ENCODE measurements at places on chromosomes 2 and 18. TPM values are rescaled to one million over a fixed set of nuclear protein-coding genes. Genes with fewer than 3 reads are reported as not detected.

DNA sequence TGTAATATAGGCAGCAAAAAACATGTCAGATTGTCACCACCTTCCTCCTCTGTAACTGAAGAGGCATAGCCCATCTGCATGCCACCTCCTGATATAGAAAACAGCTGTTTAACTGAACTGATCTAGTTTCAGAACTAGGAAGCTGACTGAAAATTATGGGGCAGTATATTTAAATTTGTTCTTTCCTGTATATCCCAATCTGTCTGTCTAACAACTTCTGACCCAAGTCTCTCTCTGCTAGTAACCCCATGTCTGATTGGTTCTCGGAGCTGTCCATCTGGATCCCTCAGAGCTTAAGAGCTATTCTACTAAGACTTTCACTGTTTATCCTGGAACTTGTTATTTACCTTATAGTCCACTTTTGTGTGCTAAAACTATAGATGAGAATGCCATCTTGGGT, 68.2 kb upstream of the SLC35G4 start:
- DNase-seq = peak; percentile 29

GRCh38 chr2:229622495-229623355, 91.6 kb downstream of the DNER start:
- peak; percentile 8 for DNase-seq

DNA sequence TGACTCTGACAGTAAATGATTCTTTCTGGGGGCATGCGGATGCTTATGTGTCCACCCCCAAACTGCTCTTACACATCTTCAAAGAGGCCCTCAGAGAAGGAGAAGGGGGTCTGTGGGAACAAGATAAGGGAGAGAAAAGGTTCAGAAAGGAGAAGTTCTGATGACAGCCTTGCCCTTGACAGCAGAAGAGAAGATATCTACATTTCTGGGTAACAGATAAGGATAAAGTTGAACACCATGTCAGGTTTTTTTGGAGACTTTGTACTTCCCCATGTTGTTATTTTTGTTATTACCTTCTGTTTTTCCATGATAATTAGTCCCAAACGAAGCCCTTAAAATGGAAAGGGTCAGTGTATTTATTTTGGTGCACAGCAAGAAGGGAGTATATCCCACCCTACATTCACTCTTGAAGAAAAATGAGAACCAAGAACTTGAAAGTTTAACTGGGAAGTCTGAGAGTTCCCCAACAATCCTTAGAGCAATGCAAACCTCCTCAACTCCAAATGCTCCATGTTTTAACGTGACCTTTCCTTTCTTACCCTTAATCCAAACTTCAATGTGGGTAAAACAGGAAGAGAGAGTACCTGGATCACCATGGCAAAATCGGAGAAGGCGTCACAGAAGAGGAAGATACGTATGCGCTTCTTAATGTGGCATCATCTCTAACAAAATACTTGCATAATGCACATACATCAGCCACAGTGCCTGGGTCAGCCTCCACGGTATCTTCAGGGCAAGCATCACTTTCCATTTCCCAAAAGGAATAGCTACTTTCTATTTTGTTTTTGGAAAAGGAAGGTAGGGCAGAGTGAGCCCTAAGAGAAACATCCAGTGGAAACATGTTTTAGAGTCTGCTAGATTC, 264.6 kb upstream of the STON1 start:
- DNase-seq = no peak

DNA sequence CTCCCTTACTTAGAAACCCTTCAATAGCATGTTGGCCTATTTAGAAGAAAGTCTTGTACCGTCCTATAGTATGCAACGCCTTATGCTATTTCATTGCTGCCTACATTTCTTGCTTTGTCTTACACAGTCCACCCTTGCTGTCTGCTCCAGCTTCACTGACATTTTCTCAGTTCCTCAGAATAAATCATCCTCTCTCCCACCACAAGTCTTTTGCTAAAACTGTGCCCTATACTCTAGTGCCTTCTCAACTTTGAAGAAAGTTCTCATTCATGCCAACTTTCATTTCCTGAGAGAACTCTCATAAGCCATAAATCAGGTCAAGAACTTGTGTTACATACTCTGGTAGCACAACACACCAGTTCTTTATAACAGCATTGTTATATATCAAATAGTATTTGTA, 54.3 kb upstream of the COL3A1 start:
- no peak for DNase-seq

The SULT1C2 gene
- 0.37 TPM for total RNA-seq

The TNFRSF11A gene
- total RNA-seq = not detected

GRCh38 chr2:71811157-71811556, 336.5 kb downstream of the CYP26B1 start:
- no peak for DNase-seq

- peak; percentile 15 for DNase-seq
Measured at GRCh38 chr2:224951723-224952481, 90.4 kb downstream of the DOCK10 start.

The ERICH2 gene
- not detected for total RNA-seq

GRCh38 chr18:50033004-50033403, 161.9 kb downstream of the MYO5B start:
- DNase-seq = no peak

The ALPP gene
- total RNA-seq = not detected

The CNTNAP5 gene
- not detected for total RNA-seq

DNA sequence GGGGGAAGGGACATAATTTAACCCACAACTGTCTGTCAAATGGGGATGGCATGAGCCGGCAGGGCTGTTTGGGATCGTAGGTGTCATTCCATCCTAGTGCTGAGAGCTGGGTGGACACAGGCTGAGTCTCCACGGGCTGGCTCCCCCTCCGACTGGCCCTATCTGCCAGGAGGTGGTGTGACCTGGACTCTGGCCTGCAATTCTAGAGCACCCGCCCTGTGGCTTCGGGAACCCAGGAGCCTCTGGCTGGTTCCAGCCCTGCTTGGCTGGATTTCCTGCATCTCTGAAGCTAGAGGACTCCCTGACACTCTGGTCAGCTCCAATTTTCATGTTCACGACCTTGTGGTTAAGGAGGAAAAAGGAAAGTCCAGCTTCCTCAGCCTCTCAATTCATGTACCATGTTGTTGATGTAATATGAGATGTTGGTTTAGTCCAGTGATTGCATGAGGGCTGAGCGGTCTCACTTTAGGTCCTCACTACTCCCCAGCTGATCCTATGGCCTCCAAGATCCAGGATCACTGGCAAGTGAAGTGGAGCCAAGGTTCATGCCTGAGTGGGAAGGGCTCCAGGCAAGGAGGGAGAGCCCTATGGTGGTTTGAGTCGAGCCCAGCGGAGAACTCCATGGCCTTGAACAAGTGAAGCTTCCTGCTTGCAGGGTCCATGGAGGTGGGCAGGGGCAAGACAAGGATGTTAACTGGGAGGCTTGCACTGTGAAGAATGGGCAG, 169.1 kb downstream of the NDUFA10 start:
- DNase-seq = no peak

- no peak for DNase-seq
Measured at GRCh38 chr18:12234451-12235190, 19.5 kb upstream of the CIDEA start.

The AKAIN1 gene
- total RNA-seq = not detected

GRCh38 chr18:23357996-23358594, 95.0 kb upstream of the RIOK3 start:
- DNase-seq = no peak

DNA sequence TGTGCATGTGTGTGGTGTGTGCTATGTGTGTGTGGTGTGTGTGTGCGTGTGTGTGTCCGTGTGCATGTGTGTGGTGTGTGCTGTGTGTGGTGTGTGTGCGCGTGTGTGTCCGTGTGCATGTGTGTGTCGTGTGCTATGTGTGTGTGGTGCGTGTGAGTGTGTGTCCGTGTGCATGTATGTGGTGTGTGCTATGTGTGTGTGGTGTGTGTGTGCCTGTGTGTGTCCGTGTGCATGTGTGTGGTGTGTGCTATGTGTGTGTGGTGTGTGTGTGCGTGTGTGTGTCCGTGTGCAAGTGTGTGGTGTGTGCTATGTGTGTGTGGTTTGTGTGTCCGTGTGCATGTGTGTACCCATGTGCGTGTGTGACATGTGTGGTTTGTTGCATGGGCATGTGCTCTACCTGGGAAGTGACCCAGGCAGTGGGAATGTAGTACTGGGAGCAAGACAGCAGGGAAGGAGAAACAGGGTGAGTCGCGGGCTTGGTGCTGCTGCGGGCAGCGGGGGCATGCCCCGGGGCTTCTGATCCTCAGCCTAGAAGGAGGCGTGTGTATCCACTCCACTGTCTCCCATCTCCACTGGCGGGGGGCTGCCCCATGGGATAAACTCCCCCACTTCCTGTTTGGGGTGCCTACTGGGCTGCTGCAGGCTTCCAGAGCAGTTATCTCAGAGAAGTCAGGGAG, 7.6 kb upstream of the OTOS start:
- DNase-seq = no peak

The GPAT2 gene
- not detected for total RNA-seq

DNA sequence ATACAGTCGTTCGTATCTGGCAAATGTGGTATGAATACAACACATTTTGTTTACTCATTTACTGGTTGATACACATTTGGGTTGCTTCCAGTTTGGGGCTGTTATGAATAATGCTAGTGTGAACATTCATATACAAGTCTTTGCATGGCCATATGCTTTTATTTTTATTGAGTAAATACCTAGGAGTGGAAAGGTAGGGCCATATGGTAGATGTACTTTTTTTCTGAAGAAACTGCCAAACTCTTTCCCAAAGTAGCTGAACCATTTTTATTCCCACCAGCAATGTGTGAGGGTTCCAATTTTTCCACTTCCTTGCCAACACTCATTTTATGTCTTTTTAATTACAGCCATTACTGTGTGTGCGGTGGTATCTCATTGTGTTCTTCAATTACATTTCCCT, 496.2 kb upstream of the NRXN1 start:
- DNase-seq = no peak

The CRYBA2 gene
- total RNA-seq = not detected

The SELENOI gene
- total RNA-seq = 37.8 TPM

GRCh38 chr18:52679354-52679753, 339.4 kb downstream of the DCC start:
- no peak for DNase-seq

The CPS1 gene
- total RNA-seq = 33.9 TPM

DNA sequence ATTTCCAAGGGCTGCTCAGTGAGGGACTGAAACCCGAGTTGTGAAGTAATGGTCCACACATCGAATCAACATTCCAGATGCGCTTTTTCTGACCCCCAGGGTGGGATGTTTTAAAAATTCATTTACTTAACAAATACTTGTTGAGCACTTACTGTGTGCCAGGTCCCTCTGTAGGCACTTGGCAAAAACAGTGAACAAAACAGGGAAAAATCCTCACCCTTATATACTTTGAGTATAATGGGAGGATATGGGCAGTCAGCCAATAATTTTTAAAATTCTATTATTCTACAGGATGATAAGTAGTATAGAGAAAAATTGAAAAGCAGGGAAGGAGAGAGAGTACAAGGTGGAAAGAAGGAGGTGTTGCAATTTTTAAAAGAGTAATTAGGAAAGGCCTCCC, 31.3 kb upstream of the AFTPH start:
- no peak for DNase-seq

The ME2 gene
- 21.8 TPM for total RNA-seq

- no peak for DNase-seq
Measured at GRCh38 chr2:36737131-36737750, 40.7 kb downstream of the VIT start.

DNA sequence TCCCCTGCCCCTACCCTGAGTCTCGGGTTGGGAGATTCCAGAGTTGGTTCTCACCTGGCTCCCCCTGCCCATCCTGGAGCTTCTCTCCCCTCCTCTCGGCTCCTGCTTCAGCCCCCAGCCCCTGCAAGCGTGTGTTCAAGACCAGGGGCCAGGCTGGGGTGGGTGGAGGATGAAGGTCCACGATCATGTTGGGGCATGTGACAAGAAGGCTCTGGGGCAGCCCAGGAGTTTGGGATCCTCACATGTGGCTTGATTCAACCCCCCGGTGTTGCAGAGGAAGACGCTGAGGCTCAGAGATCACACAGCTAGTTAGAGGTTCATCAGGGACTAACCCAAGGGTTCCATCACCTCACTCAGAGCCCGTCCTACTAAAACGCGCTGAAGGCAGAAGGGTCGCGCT, 14.2 kb upstream of the TUBB6 start:
- no peak for DNase-seq

The ANKRD30BL gene
- total RNA-seq = not detected

GRCh38 chr2:85308896-85309555, 18.8 kb downstream of the TGOLN2 start:
- peak; percentile 98 for DNase-seq

The TMEM247 gene
- total RNA-seq = not detected

The UGT1A5 gene
- total RNA-seq = not detected

- DNase-seq = no peak
Measured at GRCh38 chr2:129802290-129802689, 177.2 kb upstream of the RAB6C start.

DNA sequence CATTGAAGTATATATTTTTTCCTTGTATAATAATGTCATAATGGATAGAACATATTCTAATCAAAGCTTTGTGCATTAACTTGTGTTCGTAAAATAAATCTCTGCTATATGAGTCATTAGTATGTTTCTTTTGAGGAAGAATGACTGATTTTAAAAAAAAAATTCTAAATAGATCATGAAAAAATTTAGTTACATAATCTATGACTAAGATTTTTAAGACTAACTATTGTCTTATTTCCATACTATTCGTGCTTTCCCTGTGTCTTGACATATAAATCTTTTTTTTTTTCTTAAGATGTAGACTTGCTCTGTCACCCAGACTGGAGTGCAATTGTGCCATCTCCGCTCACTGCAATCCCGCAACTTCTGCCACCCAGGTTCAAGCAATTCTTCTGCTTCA, 226.1 kb downstream of the DSEL start:
- no peak for DNase-seq

GRCh38 chr2:31785876-31786275, 205.1 kb upstream of the SRD5A2 start:
- DNase-seq = no peak

- DNase-seq = peak; percentile 76
Measured at GRCh38 chr18:76349067-76349715, 145.9 kb downstream of the ZNF516 start.

The SCYGR4 gene
- not detected for total RNA-seq

DNA sequence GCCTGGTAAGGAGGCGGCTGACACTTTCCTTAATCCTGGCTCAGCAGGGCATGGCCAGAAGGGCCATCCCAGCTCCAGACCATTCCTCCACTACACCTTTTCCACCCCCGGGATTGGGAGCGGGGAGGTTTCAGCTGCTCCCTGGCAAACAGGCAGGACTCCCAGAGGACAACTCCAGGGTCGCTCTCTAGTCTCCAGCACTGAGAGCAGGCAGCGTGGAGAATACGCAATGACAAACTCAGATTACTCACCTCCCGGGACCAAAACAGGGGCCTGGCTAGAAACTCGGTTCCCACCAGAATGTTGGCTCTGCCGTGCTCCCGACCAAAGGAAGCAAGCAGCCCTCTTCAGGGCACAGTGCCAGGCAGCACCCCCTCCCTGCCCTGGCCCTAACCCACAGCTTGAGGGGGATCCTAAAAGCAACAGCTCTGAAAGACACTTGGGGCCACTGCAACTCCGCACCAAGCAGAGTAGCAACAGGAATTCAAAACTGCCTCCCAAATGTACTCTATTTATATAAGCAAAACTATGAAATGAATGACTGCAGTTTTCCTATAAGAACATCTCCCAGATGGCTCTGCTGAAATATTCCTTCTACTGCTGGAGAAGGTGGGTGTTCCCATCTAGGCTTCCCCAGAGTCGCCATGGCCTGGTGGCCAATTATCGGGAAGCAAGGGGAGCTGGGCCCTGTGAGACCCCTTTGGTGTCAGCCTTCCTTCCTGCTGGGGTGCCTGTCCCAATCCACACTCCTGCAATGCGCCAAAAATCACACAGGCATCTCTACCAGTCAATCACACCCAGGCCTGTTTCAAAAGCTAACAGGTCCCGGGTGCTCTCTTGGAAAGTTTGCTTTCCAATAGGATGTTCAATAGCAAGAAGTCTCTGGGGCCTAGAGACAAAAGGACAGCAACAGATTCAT, 61.2 kb upstream of the POMC start:
- DNase-seq = no peak

The SLC16A14 gene
- total RNA-seq = 0.52 TPM

The LYG1 gene
- not detected for total RNA-seq

The FAM124B gene
- 0.10 TPM for total RNA-seq

All from myocyte (in vitro differentiated cells).